Anterior cingulate cortex (tissue), 58 donors: ENCODE measurements at places on chromosomes 1 and 21.

- no peak for DNase-seq
These were observed 35.7 kb upstream of the EPS8L3 start for GRCh38 chr1:109799445-109799844.

DNA sequence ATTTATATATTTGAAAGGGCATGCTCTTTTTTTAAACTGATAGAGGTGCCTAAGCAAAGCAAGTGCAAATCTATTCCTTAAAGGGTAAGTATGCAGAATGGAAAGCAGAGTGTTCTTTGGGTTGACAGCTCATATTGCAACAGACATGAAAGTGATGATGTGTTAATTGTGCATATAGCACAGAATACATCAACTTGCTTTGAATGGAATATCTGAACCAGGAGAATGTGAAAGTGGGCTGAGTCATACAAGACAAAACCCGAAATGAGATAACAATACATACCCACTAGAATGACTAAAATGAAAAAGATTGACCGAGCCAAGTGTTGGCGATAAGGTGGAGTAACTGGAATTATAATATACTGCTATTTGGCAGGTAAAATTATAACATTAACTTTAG, 4.3 kb downstream of the CR1 start:
- no peak for DNase-seq

GRCh38 chr1:15703562-15703961, 19.4 kb downstream of the PLEKHM2 start:
- no peak for DNase-seq

DNA sequence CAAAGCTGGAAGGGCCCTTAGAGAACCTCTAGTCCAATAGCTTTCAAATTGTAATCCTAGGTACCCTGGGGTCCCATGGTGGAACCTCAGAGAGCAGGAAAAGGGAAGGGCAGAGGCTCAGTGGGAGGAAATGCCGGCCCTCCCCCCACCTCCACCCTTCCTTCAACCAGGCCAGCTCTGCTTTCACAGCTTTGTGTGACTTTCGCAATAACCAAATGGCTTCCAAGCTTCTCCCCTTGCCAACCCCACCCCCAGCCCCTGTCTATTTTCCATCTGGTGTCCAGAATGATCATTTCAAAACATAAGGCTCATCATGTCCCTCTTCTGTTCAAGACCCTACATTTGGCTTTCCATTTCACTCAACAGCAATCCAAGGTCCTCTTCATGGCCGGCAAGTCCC, 74.4 kb downstream of the CD58 start:
- DNase-seq: no peak

DNA sequence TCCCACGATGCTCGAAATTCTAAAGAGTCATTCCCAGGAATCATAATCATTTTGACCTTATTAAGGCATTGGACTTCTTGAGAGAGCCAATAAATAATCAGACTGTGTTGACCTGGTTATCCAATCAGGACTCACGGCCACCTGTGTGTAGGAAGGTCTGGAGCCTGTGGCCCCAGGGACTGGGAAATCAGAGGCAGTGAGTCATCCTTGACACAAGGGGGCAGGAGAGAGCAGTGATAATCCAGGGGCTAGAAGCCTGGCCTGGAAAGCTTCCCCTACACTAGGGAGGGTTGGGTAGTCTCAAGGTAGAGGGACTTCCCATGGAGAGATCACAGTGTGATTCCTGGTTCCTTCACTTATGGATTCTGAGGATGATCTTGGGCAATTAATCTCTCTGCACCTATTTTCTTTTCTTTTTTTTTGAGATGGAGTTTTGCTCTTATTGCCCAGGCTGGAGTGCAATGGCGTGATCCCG, 4.7 kb downstream of the MR1 start:
- no peak for DNase-seq

GRCh38 chr1:160834945-160835565, 27.6 kb downstream of the CD244 start:
- no peak for DNase-seq

GRCh38 chr1:6385488-6386191, 7.9 kb downstream of the ACOT7 start:
- peak; percentile 52 for DNase-seq

DNA sequence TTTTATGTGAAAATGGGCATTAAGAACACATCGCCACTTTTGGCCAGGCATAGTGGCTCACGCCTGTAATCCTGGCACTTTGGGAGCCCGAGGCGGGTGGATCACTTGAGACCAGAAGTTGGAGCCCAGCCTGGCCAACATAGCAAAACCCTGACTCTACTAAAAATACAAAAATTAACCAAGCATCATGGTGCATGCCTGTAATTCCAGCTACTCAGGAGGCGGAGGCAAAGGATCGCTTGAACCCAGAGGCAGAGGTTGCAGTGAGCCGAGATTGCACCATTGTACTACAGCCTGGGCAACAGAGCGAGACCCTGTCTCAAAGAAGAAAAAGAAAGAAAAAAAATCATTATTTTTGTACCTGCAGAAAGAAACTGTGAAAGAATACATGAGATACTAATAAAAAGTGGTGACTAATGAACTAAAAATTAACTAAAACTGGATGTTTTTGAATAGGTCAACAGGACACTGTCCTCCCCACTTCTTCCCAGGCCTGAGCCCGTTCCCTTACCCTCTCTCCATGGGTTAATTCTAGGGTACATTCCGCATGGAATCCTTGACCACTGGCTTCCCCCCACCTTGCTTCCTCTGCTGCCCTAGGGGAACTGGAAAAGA, 8.3 kb upstream of the TINAGL1 start:
- DNase-seq: no peak

DNA sequence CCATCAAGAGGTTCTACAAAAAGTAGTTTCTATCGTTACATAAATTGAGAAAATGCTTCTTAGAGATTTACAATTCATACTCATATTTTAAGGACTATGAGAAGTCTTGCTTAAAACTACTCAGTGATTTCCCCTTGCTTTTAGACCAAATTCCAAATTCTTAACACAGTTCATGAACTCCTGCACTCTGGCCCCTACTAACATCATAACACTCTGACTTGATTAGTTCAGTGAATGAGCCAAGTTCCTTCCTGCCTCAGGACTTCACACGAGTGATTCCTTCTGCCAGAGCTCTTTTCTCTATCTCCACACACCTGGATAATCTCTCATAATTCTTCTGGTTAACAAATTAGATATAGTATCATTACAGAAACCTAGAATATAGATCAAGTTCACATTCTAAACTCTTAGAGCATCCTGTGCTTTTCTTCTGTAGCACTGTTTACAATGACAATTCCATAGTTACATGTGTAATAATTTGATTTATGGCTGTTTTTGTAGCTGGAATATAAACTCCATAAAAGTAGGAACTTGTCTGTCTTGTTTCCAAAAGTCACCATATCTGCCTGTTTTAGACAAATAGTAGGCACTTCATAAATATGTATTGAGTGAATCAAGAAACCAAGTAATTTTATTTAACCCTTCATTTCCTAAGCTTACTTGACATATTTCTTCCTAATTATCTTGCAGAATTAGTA, 59.9 kb downstream of the NUF2 start:
- no peak for DNase-seq

GRCh38 chr1:234971586-234972297, 156.9 kb downstream of the TOMM20 start:
- DNase-seq: no peak

GRCh38 chr1:234621657-234622335, 11.8 kb upstream of the IRF2BP2 start:
- no peak for DNase-seq

DNA sequence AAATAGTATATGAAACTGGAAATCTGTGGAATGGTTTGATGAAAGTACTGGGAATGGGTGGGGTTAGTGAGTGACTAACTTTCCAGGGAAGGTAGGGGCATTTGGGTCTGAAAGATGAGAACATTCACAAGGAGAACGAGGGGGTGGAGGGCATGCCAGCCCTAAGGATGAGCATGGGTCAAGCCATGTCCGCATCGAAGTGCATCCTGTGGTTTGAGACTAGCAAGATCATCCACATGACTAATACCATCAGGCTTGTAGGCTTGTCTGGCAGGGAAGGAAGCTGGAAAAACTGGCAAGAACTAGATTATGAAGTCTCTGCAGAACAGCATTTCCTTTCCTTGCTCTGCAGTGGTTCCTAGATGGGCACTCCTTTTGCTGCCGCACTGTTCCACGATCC, 70.4 kb upstream of the UBE2U start:
- no peak for DNase-seq

- no peak for DNase-seq
These were observed 99.7 kb downstream of the UBR4 start for GRCh38 chr1:19110257-19110927.

- no peak for DNase-seq
These were observed 428.9 kb upstream of the C1orf87 start for GRCh38 chr1:60502506-60502905.
